ENCODE measurements at places on chromosomes 11 and 22. TPM values are rescaled to one million over a fixed set of nuclear protein-coding genes. Genes with fewer than 3 reads are reported as not detected.

Gene SMARCB1
- total RNA-seq: 39.5 TPM

Gene APOBEC3F
- total RNA-seq: 2.1 TPM

Gene MAPK11
- 9.5 TPM for total RNA-seq

Gene PACSIN3
- 86.5 TPM for total RNA-seq

Gene PPP1CA
- 139 TPM for total RNA-seq

Gene MS4A14
- total RNA-seq: not detected

Gene ISX
- not detected for total RNA-seq

Gene MPPED2
- not detected for total RNA-seq

Gene SAA2
- total RNA-seq: 37.6 TPM

Measured in nasal cavity respiratory epithelium epithelial cell of viscerocranial mucosa (primary cell).